CD8-positive, alpha-beta memory T cell (primary cell): ENCODE measurements at places on chromosomes 1 and 21. TPM values are rescaled to one million over a fixed set of nuclear protein-coding genes. Genes with fewer than 3 reads are reported as not detected.

The FAM177B gene
- total RNA-seq: not detected

The OR14K1 gene
- total RNA-seq: not detected

The CBR1 gene
- total RNA-seq: 37.6 TPM

- DNase-seq: no peak
Measured at GRCh38 chr21:34158866-34159835, 85.8 kb downstream of the MRPS6 start.

DNA sequence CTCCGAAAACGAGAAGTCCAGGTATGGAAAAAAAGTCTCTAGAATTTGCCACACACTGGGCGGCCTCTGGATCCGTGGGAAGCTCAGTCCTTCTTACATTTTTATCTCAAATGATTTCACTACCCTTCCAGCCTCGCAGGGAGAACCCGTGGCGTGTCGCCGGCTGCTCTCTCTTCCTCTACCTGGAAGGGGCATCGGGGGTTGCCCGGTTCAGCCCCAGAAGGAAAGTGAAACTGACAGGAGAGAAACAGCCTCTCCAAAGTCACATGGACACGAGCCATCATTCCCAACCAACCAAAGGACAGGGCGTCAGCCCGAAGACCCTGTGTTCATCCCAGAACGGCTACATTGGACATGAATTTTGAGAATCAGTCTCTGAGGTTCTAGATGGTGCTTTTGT, 182.5 kb downstream of the ADSS2 start:
- no peak for DNase-seq

- no peak for DNase-seq
Measured at GRCh38 chr1:246730839-246731238, 6.6 kb downstream of the SCCPDH start.

GRCh38 chr21:30153697-30154340, 12.8 kb downstream of the CLDN17 start:
- DNase-seq: no peak
